Neural crest cell (in vitro differentiated cells): ENCODE measurements at places on chromosomes 12 and 14. TPM values are rescaled to one million over a fixed set of nuclear protein-coding genes. Genes with fewer than 3 reads are reported as not detected.

DNA sequence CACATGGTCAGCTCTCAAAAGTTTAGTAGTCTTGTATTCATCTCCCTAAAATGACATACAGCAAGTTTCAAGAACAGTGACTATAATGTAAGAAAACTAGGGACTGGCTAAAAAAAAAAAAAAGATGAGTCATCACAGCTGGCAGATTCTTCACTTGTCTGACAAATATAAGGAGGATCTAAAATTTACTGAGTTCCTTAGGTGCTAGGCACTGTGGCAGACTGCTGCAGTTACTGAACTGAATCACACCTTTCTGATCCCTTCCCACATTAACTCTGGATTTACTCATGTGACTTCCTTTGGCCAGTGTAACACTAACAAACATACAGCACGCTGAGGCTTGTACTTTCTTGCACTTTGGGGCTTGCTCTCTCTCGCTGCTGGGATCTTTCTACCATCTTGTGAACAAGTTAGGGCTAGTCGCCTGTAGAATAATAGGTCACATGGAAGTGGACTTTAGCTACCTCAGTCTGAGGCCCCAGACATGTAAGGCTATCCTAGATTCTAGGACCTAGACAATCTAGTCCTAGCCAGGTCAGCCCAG, 32.1 kb downstream of the BAZ1A start:
- peaks cover 18% of the 10 kb centered on the region for H3K36me3 ChIP-seq
- no peaks in the 10 kb centered on the region for H3K27me3 ChIP-seq
- H3K27ac ChIP-seq: no peak overlapping the region
- peaks cover 27% of the 10 kb centered on the region for H3K4me1 ChIP-seq

DNA sequence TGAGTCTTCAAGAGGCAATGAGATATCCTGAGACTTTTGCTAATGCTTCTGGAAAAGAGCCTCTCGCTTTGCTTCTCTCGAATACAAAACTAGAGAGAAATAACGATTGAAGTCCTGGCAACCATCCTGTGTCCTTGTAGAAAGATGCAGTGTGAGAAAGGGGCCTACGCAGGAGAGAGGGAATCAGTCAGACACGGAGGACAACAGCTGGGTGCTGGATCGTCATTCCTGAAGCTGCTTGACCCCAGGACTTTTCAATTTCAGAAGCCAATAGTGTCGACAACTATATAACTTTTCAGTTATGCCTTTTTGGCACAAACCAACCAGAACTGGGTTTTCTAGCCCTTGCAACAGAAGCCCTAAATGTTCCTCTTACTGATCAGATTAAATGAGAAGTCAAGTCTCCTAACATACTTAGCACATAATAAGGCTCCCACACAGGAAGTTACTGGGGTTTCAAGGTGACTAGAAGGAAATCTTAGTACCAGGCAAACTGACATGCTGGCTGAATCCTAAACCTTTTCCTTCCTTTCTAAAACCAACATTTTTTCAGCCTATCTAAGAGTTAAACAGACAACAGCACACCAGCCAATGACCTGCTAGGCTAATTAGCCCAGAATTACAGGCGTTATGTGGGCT, 755.6 kb downstream of the MED13L start:
- no peak overlapping the region for H3K27ac ChIP-seq
- no peaks in the 10 kb centered on the region for H3K4me1 ChIP-seq
- H3K36me3 ChIP-seq: no peaks in the 10 kb centered on the region
- no peaks in the 10 kb centered on the region for H3K27me3 ChIP-seq

DNA sequence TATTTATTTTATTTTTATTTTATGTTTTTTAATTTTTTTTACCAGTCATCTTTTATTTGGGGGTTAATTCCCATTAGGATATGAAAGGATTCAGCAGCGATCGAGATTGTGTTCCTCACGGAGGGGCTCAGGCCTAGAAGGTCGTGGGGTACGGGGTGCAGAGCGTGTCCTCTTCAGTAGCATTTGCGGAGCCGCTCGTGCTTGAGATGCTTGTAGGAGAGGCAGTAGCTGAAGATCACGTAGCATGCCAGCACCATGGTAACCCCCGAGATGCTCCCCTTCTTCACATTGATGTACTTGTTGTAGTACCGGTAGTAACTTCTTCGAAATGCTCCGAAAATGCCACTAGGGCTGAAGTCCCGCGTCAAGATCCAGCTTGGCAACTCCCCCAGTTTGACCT, 40.5 kb upstream of the PLEKHG6 start:
- no peaks in the 10 kb centered on the region for H3K36me3 ChIP-seq
- peaks cover 29% of the 10 kb centered on the region for H3K4me1 ChIP-seq
- no peaks in the 10 kb centered on the region for H3K27me3 ChIP-seq
- no peak overlapping the region for H3K27ac ChIP-seq

DNA sequence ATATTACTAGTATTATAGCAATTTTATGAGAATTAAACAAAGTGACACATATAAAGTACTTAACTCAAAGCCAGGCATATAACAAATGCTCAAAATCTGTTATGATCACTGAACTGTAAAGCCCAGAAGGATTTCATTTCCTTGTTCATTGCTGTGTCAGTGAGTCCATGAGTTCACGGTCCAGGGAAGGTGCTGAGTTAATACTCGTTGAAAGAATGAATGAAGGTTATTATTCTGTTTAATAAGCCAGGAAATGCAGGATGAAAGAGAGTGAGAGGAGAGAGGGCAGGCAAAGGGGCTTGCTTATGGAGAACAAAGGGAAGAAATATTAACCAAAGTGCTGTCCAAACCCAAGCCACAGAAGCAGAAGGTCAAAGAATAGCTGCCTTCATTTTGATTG, 40.2 kb upstream of the NT5DC3 start:
- peaks cover 11% of the 10 kb centered on the region for H3K4me1 ChIP-seq
- DNase-seq: no peak
- no peaks in the 10 kb centered on the region for H3K27me3 ChIP-seq
- H3K36me3 ChIP-seq: no peaks in the 10 kb centered on the region
- H3K4me3 ChIP-seq: no peak overlapping the region

DNA sequence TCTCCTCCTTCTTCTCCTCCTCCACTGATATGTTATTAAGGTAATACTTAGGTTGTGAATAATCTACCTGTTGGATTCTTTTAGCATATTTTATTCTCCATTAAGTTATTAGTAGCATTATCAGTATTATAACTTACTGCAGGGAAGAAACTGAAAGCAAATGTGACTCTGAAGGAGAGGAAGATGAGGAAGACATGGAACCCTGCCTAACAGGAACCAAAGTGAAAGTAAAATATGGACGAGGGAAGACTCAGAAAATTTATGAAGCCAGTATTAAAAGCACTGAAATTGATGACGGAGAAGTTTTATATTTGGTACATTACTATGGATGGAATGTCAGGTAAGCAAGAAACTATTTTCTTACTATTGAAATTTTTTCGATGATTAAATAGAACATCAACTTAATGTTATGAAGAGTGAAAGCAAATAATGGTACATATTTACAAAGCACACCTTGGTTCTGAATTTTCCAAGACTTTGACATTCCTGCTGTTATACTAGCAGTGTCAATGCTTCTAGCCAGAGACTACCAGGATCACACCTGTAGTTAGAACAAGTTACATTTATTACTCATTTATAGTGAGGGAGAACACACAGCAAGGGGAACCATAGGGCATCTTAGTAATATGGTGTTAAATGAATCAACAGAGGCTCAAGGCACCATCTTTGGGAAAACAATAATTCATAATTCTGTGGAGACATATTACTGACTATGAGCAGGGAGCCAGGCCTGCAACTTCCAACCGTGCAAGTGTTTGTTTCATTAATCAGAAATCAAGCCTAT, 42.0 kb upstream of the TOMM20L start:
- H3K27me3 ChIP-seq: no peaks in the 10 kb centered on the region
- H3K4me1 ChIP-seq: no peaks in the 10 kb centered on the region
- no peak overlapping the region for H3K27ac ChIP-seq
- DNase-seq: no peak
- no peak overlapping the region for H3K4me3 ChIP-seq

GRCh38 chr12:55001198-55001868, 16.8 kb upstream of the TESPA1 start:
- H3K36me3 ChIP-seq: no peaks in the 10 kb centered on the region
- peaks cover 8% of the 10 kb centered on the region for H3K27me3 ChIP-seq
- no peak overlapping the region for H3K27ac ChIP-seq
- peaks cover 11% of the 10 kb centered on the region for H3K4me1 ChIP-seq
- DNase-seq: no peak

HHIPL1 gene
- total RNA-seq: 2.3 and 2.5 TPM in 2 replicates

HOTAIR gene
- not detected in 2 replicates for total RNA-seq

FGF6 gene
- total RNA-seq: not detected in 2 replicates

CMA1 gene
- not detected in 2 replicates for total RNA-seq

SIX1 gene
- 0.44 and 0.48 TPM in 2 replicates for total RNA-seq

ARG2 gene
- 19.1 and 22.2 TPM in 2 replicates for total RNA-seq

PLA2G1B gene
- not detected in 2 replicates for total RNA-seq

CRIP1 gene
- 3.2 and 4.8 TPM in 2 replicates for total RNA-seq

ACVR1B gene
- 30.5 and 34.3 TPM in 2 replicates for total RNA-seq
